ENCODE measurements at places on chromosomes 1 and 21.
A peak's percentile ranks its signal among the peaks of the same experiment; 100 is the strongest.

DNA sequence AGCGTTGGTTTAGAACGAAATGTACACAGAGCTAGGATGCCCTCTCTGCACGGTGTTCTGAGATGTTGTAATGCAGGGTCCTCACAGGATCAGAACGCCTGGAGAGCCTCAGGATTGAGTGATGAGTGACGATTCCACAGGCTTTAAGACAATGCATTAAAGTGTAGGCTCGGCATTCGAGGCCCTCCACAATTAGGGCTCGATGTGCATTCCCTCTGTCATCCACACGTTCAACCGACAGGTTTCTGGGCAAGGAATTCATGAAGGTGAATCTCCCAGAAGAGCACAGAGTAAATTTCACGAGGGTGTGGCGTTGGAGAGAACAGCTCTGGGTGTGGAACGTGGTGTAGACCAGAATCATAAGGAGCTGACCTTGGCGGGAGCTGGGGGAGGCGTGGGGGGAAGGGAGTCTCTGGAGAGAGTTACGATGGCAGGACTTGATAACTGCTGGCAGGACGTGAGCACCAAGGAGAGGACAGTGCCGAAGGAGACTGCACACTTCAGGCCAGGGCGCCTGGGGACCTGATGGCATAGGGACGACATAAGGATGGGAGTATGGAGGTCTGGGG, 51.0 kb upstream of the EFHD2 start:
- no peak for DNase-seq

- no peak for DNase-seq
Measured at GRCh38 chr1:209611771-209612570, 28.5 kb downstream of the CAMK1G start.

- DNase-seq, result peak; percentile 85
Measured at GRCh38 chr1:108125312-108126138, 74.6 kb downstream of the SLC25A24 start.

DNA sequence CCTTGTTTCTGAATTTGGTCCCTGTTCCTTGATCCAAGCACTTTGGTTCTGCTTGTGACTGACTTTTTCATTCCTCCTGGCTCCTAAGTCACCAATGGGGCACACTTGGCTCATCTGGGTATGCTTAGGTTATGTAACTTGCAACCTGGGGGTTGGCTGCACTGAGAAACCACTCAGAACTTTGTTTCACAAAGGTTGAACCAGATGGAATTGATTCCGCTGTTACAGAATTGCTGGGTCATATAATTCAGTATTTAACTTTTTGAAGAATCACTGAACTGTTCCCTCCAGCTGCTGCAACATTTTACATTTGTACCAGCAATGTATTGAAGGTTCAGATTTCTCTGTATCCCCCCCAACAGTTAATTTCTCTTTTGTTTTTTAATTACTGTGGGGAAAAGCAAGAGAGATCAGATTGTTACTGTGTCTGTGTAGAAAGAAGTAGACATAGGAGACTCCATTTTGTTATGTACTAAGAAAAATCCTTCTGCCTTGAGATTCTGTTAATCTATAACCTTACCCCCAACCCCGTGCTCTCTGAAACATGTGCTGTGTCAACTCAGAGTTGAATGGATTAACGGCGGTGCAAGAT, 9.6 kb upstream of the NVL start:
- no peak for DNase-seq

DNA sequence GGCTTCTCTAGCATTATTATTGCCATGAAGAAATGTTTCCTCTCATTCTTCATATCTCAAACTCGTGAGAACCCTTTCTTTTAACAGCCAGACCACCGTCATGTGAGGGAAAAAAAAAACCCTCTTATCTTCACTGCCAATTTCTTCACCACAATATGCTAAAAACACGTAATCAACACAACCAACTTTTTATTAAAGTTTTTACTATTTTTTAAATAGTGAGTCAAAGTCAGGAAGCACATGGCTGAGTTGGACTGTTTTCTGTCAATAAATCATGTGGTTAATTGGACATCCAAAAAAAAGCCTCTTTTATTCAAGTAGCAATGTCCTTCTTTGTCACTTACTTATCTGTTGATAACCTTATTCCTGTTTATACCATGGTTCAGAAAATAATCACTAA, 55.9 kb upstream of the SAMD13 start:
- no peak for DNase-seq

DNA sequence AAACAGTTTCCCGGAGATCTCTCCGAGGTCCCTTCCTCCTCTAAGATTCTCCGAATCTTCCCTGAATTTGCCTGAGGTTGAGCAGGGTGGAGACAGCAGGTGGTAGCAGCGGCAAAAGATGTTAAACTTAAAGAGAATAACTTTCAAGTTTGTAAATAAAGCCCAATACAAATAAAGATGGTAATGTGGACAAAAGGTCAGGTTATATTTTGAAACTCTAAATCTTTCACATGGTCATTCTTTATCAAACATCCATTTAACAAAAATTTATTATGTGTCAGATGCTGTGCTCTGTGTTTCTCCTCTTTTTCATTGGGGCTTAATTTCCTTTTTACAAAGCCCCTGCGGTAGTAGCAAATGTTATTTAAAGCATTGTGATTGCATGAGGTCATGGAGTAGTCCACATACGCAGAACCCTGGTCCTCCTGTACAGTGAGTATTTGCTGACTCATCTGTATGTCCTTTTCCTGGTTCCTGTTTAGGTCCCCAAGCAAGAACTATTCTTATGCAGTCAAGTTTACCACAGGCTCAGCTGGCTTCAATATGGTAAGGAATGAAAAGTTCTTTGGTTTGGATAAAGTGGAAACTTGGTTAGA, 119.2 kb downstream of the ITSN1 start:
- peak; percentile 72 for DNase-seq

DNA sequence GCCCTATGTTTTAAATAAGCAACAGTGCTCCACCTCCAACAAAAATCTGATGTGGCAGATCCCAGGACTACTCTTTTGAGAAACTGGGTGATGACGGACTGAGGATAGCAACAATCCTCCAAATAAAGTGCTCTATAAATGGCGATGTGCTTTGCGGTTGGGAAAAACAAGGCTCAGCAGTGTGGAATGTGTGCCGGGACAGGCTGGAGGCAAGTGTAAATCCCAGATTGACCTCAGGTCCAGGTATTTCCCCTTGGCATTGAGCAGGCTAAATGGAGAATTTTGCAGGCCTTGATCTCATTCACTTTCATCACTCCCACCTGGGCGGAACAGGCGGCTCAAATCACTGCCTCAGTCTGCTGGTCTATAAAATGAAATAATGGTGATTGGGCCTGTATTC, 35.1 kb downstream of the LRRC42 start:
- no peak for DNase-seq

GRCh38 chr1:74729741-74730478, 2.9 kb downstream of the CRYZ start:
- no peak for DNase-seq

- DNase-seq, result no peak
Measured at GRCh38 chr1:165924117-165924516, 96.7 kb downstream of the UCK2 start.

DNA sequence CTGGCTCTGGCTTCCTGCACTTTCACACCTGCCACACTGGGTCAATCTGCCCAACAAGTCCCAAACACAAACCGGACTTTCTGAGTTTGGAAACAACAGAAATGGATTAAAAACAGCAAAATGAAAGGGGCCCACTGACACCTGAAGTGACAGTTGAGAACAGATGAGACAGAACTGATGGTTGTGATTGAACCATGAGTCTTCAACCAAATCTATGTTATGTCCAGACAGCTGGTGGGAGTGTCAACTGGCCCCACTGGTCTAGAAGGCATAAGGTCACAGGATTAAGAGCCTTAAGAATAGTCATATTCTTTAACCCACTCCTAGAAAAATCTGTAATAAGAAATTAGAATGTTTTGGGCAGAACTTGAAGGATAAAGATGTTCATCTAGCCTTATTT, 13.0 kb upstream of the ATP13A2 start:
- no peak for DNase-seq

DNA sequence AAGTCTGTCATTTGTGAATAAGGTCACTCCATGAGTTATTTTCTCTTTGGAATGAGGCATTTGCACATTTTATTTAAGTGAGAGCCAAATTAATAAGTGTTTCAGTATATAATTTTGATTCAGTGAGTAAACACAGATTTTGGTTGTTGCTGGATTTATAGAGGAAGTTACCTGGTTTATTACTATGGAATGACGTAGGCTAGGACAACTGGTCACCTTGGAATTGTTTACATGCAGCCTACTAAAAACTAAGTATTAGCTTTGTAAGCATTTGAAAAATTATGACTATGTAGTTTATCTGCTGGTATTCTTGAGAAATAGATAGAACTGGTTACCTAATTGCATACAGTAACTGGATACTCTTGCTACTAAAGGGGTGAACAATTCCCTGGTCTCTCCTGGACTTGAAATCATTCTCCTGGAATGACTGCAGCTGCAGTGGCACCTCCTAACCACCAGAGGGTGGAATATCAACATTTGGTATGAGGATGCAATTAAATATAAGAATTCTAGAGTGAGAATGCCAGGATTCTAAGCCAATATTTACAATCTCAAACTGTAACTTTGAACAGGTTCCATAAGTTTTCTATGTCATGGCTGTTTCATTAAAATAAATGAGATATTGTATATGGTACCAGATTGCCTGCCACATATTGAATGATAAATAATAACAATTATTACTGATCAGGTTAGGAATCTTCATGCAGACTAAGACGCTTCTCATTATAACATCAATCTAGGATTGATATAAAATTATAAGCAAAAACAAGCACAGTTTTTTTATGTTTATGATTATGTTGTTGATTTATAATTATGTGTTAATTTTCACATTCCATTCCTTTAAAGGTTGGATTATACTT, 3.5 kb upstream of the KRTAP27-1 start:
- peak; percentile 56 for DNase-seq

- DNase-seq, result no peak
Measured at GRCh38 chr1:115425442-115425841, 87.4 kb upstream of the NGF start.

- DNase-seq, result no peak
Measured at GRCh38 chr1:209672705-209673630, 2.2 kb upstream of the G0S2 start.

DNA sequence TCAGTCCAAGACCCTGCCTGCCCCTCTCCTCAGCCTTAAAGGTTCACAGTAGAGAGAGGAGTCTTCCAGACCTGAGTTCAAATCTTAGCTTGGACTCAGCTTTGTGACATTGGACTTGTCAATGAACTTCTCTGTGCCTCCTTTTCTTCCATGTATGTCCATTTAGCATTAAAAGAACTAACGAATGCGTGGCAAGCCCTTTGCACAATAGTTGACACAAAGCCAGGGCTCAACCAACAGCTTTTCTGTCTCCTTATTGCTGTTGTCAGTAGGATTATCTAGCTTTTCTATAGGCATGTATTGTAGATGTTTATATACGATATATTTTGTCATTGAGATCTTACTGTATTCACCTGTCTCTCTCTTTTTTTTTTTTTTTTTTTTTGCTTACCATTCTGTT, 450.8 kb downstream of the PTPRU start:
- no peak for DNase-seq

- no peak for DNase-seq
Measured at GRCh38 chr1:54111624-54112023, 41.2 kb downstream of the CDCP2 start.

DNA sequence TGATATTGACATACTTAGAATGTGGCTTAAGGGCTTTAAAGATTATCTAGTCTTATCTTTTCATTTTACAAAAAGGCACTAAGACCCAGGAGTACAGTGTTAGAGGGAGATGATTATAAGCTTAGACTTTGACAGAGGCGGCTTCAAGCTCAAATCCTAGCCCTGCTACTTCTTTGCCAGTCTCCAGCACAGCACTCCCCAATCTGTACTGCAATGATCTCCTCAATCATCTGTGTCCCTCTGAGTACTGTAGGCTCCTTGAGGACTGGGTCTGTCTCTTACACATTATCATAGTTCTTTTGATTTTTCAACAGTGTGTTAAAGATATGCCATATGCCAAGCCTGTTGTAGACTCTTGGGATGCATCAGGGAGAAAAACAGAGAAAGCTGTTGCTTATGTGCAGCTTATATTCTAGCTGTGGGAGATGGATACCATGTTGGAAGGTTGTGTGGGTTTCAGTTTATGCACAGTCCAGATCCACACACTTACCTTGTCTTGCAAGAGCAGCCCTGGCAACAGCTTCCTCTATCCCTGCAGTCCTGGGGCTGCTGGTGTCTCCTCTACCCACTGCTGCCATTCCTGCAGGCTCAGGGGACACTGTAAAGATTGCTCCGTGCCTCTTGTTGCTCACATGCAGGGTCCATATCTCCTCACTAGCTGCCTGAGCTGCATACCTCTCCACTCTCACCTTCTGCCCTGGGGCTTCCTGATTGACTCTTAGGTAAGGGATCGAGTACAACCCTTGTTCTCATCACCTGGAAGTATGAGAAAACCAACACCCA, 103.9 kb upstream of the TSPAN2 start:
- DNase-seq, result no peak

- DNase-seq, result no peak
Measured at GRCh38 chr1:80731241-80731894, 1069.4 kb upstream of the ADGRL2 start.

GRCh38 chr1:33434363-33434750, 3.5 kb upstream of the PHC2 start:
- no peak for DNase-seq

GRCh38 chr1:160971618-160972056, 17.0 kb upstream of the ITLN2 start:
- no peak for DNase-seq

DNA sequence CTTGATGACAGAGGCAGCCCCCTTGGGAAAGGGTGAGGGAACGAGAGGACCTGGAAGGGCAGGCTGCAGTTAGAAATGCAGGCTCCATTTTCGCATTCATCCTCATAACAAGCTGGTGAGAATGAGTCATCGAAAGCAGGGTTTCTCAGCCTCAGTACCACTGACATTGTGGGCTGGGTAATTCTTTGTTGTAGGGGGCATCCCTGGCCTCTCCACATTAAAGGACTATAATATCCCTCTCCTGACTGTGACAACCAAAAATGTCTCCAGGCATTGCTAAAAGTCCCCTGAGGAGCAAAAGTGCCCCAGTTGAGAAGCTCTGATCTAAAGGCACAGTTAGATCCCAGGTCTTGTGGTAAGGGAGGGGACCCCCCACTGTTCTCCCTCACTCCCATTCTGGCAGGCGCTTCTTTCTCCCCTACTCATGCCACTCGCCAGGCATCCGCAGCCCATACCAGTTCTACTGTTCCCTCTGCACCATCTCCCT, 20.4 kb downstream of the KCNN3 start:
- DNase-seq, result no peak

- DNase-seq, result no peak
Measured at GRCh38 chr1:223775054-223775453, 62.7 kb downstream of the CAPN2 start.

- no peak for DNase-seq
Measured at GRCh38 chr1:156766298-156767100, 836 bp upstream of the PRCC start.

GRCh38 chr1:39065542-39065941, 39.4 kb downstream of the NDUFS5 start:
- no peak for DNase-seq

- DNase-seq, result no peak
Measured at GRCh38 chr21:24955275-24955961, 651.9 kb downstream of the MRPL39 start.

Measured in HEK293T (cell line).